GM18507 (cell line): ENCODE measurements at places on chromosomes 5 and 9.

DNA sequence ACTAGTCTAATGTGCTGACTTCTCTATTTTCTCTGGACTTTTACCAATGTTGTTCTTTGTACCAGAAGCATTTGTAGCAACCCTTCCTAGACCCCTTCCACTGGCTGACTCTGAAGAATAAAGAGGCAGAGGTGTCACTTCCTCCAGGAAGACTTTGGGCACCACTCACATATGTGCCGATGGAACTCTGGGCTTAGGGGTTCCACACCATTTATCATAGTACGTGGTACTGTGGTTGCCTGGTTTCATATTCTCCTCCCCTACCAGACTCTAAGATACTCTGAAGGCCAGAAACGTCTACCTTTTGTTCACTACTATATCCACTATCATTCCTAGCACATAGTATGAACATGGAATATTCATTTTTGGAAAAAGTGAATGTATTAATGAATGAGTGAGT, 88.0 kb downstream of the BNC2 start:
- no peak for DNase-seq

GRCh38 chr9:120885958-120886357, 9.0 kb upstream of the PHF19 start:
- DNase-seq, result no peak

GRCh38 chr9:81318571-81318970, 370.8 kb downstream of the TLE1 start:
- DNase-seq, result no peak

- no peak for DNase-seq
These were observed 109.5 kb upstream of the COL5A1 start for GRCh38 chr9:134532084-134532483.

DNA sequence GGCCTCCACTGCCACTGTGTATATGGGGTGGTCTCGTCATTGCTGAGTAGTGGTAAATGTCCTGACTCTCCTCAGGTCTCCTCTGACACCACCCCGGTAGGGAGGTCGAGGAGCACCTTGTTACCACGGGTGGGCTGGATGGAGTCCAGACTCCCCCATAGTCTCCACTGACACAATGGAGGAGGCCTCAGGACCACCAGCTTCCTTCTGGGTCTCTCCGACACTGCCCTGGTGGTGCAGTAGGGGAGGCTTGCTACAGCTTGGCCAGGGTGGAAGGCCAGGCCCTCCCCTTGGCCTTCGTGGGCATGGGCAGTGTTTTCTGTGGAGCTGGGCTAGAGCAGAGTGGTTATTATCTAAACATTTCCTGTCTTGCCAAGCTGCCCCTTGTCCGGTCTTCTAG, 15.4 kb upstream of the SH3PXD2B start:
- DNase-seq, result no peak

DNA sequence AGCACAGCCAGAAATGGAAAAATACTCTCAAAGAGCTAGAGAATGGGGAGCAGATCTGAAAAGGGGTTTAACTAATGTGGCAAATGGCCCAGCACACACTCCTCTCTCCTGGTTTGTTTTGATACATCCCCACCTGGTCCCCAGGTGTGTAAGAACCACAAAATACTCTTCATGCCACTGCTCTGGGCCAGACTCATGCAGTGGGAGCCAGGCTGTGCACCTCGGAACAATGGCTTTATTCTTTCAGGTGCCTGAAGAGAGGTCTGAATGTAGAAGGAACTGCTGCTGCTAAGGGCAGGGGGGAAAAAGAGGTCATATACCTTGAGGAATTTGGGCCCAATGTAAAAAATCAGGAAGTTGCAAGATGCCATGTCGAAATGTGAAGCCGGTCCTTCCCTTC, 123.9 kb upstream of the ADAMTSL1 start:
- no peak for DNase-seq

DNA sequence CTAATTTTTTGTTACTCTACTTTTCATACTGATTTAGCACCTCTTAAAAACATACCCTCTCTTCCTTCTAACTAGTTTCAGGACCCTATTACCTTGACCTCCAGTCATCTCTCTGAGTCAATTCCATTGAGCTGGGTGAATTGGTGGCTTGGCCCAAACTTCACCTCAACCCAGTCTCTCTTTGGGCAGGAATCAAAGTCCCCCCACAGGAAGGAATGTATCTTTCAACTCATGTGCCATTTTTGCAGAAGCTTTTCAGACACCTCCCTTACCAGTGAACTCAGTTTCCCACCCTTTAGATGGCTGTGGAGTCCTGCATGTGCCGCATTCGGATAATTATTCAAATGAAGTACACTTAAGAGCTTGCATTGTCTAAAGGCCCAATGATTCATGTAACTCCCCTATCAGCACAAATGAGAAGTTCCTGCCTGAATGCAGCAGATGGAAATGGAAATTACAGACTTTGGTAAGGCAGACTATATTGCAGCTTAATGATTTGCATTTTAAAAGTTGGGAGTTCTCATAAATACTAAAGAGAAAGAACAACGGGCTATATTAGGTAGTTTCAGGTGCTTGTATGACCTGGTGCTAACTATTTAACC, 693.5 kb downstream of the PTPRD start:
- DNase-seq, result no peak

DNA sequence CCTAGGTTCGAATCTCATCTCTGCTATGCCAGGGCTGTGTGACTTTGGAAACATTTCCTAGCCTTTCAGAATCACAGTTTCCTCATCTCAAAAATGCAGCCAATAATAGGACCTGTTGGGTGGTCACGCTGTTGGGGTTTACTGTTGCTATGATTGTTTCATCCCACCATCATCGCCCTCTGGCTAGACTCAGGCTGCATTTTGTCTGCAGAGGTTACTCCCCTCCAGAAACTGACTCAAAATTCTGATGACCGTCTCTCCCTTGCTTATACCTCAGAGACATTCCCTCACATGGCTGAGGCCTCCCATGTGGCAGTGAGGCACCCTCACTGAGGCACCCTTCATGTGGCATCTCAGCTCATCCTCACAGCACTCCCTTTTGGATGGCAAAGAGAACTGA, 61.6 kb downstream of the COL27A1 start:
- no peak for DNase-seq

DNA sequence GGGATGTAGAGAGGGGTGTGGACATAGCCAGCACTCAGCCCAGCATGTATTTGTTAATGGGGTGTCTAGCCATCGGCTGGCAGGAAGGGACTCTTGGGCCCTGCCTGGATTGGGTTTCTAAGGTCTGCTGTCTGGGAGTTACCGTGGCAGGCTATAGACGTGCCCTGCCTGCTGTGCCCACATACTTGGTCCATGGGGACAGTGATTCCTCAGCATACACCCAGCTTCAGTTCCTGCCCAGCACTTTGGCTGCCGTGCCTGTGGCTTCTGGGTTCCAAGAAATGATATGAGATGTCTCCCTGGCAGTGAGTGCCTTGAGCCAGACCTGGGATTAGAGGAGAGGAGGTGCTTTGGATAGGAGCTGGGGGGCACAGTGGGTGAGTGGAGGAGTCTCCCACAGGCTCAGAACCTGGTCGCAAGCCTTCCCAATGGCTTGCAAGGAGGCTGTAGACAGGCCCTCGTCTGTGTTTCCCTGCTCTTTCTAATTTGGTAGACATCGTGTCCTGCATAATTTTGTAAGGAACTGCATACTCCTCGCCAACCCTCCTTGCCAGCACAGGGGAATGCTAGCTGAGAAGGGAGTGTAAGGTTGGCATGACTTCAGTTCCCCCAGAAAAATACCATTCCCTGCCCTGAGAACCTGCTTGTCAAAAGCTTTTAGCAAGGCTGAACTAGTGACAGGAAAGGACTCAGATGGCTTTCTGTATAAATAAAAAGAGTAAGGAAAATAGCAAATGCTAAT, 287.9 kb downstream of the ZSWIM6 start:
- no peak for DNase-seq

- DNase-seq, result peak; percentile 12
These were observed 25.8 kb upstream of the CARNMT1 start for GRCh38 chr9:75053869-75054268.

DNA sequence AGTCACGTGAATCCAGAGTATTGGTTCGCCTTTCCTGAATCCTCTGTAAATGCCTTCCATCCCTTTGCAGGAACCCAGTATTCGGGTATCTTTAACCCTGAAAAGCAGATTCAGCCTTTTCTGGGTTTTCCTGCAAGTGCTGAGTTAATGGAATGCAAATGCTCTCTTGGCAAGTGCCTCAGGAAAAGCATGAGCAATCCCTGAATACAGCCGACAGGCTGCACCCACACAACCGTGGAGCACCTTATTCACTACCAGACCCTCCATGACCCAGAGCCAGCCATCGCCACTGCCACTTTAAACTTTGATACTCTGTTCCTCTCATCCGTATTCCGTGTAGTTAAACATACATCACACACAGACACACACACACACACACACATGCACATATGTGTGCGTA, 54.4 kb downstream of the ZNF622 start:
- DNase-seq, result no peak

- peak; percentile 1 for DNase-seq
These were observed 106.7 kb downstream of the SMIM15 start for GRCh38 chr5:61055434-61056006.

- DNase-seq, result no peak
These were observed 229.9 kb upstream of the RIOK2 start for GRCh38 chr5:97412959-97413358.

DNA sequence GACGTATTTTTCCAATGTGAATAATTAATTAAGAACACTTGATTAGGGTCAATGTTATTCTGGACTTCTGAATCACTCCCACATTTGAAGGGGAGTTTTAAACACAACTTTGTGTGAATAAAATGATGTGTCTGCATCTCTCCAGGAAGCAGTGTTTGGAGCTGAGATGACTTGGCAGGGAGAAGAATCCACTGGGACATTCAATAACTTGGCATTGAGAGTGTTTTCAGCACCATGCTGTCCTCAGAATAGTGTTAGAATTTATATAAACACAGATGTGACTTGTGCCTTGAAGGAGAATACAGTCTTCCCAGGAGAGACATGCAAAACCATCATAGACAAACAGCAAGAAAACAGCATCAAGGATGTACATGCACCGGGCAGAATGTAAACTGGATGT, 32.7 kb upstream of the KCNMB1 start:
- DNase-seq, result no peak

DNA sequence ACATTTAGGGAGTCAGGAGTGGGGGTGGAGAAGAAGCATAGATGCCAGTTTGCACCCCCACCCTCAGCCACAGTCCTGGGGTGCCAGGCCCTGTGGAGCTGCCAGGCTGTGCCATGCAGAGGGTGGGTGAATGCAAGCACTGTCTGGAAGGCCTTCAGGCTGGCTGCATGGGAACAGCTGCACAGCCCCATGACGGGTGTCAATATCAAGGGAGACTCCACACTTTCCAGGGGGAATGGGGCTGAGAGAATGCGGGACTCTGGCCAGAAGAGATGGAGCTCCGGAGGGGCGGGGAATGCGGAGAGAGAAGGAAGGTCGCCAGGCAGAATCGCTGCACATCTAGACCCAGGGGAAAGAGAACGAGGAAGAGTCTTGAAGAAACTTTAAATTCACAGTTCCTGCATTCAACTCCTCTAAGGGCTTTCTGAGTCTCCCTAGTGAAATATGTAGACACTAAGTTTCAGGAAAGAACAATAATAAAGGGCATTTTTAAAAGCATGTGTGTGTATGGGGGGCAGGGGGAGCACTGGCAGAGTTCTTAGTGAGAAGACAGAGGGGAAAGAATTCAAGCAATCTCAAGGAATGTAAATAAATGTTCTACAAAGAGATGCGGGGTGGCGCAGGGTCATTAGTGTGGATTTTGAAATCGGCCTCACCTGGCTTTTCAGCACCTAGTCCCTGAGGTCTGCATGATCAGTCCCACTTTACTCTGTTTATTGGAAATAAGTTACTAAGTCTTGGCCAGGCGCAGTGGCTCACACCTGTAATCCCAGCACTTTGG, 59.1 kb downstream of the BOD1 start:
- DNase-seq, result no peak

GRCh38 chr5:4977416-4978110, 162.6 kb upstream of the ADAMTS16 start:
- no peak for DNase-seq

GRCh38 chr9:106620081-106620480, 242.9 kb upstream of the ZNF462 start:
- no peak for DNase-seq

DNA sequence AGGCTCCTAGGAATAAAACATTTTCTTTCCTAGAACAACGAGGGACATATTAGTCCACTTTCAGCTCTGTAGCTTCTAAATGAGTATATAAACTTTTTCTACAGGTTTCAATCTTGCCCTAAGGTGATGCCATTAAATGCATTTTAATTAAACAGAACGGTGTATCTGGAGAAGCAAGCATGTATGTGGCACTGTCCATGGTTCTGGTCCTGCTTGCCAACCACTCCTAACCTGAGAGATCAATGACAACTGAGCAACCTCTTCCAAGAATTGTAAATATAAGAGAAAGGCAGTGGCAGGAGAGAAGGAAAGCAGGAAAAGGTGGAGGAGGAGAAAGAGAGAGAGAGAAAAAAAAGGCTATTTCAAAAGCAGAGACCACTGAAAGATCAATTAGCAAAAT, 95.6 kb upstream of the SPOCK1 start:
- DNase-seq, result no peak

DNA sequence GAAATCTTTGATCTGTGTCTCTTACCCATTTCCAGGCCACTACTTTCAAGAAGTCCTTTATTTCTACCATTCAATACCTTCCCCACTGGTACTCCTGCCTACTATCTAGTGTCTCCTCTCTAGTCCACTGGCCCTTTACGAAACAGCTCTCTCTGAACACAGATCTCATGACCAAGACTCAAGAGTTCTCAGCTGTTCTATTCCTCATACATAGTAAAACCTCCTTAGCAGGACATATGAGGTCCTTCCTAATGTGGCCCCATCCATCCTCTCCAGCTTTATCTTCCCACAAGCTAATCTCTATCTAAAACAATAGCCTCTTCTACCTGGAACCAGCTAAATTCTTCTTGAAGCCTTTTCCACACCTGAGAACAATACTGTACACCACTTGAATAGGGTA, 2.6 kb downstream of the TEX10 start:
- no peak for DNase-seq

DNA sequence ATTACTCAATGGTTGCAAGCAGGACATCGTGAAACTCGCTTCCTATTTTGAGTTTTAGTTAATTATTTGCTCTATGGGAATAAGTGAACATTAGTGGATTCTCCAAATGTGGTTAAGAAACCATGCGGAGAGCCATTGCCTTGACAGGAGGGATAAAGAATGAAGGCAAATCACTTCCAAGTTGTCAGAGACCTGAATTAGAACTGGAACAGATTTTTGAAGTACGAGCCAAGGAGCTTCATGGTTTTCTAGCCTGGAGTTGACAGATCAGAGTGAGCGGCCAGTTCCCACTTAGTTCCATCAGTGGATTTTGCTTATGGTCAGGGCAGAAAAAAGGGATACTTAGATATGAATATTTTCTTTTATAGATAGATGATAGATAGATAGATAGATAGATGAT, 171.4 kb upstream of the CDH10 start:
- DNase-seq, result no peak

- DNase-seq, result no peak
These were observed 11.0 kb downstream of the LHX3 start for GRCh38 chr9:136193891-136194279.

- DNase-seq, result peak; percentile 78
These were observed at the start of gene RMND5B for GRCh38 chr5:178130576-178131445. Gene RMND5B, plus strand, starts transcription at chr5:178131014. Its CDS starts 7,106 bp downstream, at chr5:178138120.
